Jurkat, Clone E6-1 (cell line): ENCODE measurements at places on chromosomes 2 and 18.

DNA sequence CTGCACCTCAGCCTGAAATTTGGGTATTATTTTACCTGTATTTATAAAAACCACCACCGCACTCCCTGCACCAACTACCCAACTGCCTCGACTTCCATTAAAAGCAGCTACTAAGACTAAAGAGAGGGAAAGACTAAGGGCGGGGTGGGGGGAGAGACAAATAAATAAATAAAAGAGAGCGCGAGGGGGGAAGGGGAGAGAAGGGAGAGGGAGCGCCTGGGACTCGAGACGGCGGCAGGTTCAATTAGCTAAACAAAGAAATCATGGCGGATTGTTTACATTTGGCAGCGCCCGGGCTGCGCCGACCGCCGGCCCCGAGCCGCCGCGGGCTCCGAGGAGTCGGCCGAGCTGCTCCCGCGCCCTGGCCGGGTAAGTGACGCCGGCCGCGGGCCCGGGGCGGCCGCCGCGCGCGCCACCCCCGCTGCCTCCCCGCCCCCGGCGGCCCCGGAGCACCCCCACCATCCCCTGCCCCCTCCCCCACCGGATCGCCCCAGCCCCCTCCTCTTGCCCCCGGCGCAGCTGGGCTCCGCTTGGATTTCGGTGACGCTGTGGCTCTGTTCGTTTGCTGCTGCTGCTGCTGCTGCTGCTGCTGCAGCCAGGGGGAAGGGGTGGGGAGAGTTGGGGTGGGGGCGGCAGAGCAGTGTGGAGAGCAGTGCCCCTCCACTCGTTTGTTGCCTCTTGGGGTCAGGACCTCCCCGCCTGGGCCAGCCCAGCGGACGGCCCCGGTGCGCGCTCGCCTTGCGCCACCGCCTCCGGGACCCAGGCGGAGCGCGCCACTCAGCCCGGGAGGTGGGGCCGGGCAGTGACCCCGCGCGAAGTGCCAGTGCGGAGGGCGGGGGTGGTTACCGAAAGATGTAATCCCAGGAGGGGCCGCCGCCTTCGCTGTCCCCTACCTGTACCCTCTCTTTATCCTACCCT lies 187.2 kb upstream of the FANCL start:
- no peak for DNase-seq

DNA sequence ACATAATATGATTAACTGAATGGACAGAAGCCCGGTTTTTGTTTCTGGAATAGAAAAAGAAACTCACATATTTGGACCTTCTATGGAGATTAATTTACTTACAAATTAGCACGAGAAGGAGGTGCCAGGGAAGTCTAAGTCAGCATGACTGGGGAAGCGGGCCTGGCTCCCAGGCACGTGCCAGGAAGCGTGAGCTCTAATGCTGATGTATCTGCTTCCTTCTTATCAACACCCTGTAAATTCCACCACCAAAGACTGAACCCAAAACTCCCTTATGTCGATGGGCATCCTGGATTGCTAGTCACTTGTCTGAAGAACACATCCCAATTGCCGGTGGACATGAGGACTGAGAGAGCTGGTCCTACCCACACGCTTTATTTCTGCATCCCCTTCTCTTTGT lies 134.5 kb downstream of the GALNT14 start:
- DNase-seq: no peak

- DNase-seq: no peak
Observed at GRCh38 chr2:240906141-240906910, at the start of gene CROCC2. TSS of gene CROCC2 (plus strand) at chr2:240906336. CDS start at chr2:240906514, 178 bp downstream.

DNA sequence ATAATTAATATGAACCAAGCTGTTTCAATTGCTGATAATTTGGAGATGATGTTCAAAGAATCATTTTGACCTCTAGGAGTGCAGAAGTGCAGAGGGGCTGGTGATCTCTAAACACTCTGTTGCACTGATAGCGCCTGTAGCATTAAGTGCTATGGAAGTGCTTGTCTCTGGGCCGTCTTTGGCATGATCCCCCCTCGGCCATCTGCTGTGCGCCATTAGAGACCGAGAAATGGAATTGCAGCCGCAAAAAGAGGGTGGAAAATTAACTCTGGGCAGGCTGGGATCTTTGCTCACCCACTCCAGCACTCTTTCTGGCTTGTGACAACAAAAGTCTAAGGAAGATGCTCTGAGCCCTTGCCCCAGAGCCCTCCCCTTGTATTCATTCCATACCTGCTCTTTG lies 23.4 kb downstream of the AKAIN1 start:
- DNase-seq: no peak

GRCh38 chr18:61973273-61974115 lies 80.7 kb upstream of the RNF152 start:
- no peak for DNase-seq
